Activated naive CD4-positive, alpha-beta T cell treated with anti-CD3 and anti-CD28 coated beads for 36 hours (primary cell): ENCODE measurements at places on chromosomes 11 and 22. TPM values are rescaled to one million over a fixed set of nuclear protein-coding genes. Genes with fewer than 3 reads are reported as not detected.

GRCh38 chr11:24622262-24622661, 125.4 kb downstream of the LUZP2 start:
- no peaks in the 10 kb centered on the region for H3K36me3 ChIP-seq
- no peak for DNase-seq
- H3K4me3 ChIP-seq, result no peak overlapping the region

DNA sequence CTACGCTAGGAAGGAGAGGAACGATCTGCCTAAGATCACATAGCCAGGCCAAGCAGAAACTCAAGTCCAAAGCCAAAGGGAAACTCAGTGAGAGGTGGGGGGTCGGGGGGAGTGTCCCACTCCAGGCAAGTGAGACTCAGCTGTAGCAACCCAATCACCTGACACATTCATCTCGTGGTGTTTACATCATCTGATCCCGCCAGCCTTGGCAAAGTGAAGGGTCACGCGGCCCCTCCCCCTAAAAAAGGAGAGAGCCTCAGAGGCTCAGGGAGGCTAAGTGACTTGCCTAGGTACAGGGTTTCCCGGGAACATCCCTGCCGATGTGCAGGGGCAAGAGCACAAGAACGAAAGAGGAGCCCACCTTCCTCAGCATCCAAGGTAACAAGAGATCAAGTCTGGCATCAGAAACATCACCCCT, 21.5 kb downstream of the MYH9 start:
- H3K27ac ChIP-seq, result peak overlapping the region; percentile 96
- H3K27me3 ChIP-seq, result no peaks in the 10 kb centered on the region
- H3K4me3 ChIP-seq, result peak overlapping the region; percentile 55
- peaks cover 99% of the 10 kb centered on the region for H3K4me1 ChIP-seq

DNA sequence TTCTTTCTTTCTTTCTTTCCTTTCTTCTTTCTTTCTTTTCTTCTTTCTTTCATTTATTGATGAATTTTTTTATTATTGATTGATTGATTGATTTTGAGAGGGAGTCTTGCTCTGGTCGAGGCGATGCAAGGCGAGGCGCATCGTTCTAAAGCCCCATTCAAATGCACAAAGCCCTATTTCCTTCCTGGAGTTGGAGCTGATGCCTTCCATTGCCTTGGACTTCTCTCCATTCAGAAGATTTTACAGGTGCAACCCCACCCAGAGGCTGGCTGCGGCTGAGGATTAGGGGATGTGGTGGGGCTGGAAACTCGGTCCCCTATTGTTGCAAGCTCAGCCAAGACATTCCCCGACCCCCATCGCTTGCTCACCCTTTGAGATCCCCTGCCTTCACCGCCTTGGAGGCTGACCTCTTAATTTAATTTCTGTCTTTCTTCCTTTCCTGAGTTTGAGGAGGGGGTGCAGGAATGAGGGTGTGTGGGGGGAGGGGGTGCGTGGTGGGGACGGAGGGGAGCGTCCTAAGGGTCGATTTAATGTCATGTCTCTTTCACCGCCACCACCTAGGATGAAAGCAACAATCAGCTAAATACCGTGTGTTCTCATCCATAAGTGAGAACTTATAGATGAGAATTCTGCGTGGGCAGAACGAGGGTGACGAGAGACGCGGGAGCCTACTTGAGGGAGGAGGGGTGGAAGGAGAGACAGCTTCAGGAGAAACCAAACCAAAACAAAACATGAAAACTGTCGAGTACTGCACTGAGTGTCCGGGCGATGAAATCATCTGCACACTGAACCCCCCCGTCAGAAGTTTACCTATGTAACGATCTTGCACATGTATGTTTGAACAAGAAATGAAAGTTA, 3913.9 kb upstream of the OR11H1 start:
- no peak for DNase-seq
- H3K4me3 ChIP-seq, result no peak overlapping the region
- H3K27ac ChIP-seq, result no peak overlapping the region
- H3K4me1 ChIP-seq, result no peaks in the 10 kb centered on the region
- no peaks in the 10 kb centered on the region for H3K27me3 ChIP-seq
- peaks cover 12% of the 10 kb centered on the region for H3K36me3 ChIP-seq

DNA sequence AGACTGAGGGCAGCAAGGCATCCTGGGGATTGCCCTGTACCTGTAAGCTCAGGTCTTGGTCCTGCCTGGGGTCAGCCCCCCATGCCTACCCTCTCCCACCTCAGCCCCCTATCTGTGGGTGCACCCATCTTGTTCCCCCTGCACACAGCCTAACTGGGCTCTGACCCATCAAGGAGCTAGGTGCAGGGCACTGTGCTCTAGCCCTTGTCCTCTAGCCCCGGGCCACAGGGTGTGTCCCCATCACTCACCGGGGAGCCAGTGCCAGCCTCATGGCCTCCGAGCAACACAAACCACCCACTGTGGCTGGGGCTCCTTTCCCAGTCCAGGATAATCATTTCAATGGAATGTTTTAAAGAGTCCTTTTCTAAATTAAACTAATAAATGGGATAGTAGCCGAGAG, 293.9 kb upstream of the PLET1 start:
- no peak overlapping the region for H3K4me3 ChIP-seq
- no peak for DNase-seq
- no peaks in the 10 kb centered on the region for H3K27me3 ChIP-seq
- no peaks in the 10 kb centered on the region for H3K36me3 ChIP-seq
- no peak overlapping the region for H3K27ac ChIP-seq
- H3K4me1 ChIP-seq, result peaks cover 2% of the 10 kb centered on the region

DNA sequence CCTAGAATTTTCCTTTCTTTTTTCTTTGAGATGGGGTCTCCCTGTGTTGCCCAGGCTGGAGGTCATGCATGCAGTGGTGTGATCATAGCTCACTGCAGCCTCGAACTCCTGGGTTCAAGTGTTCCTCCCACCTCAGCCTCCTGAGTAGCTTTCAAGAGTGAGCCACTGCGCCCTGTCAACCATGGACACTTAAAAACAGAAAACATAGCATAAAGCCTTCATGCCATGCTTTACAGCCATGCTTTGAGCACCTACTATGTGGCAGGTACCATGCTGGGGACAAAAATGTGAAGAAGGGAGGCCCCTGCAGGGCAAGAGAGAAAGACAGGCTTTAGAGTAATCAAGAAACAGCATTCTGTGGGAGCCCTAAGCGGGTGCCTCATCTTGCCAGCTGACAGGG, 13.7 kb upstream of the GNB1L start:
- no peaks in the 10 kb centered on the region for H3K36me3 ChIP-seq
- peak; percentile 2 for DNase-seq
- H3K4me3 ChIP-seq, result no peak overlapping the region
- H3K27ac ChIP-seq, result no peak overlapping the region
- H3K27me3 ChIP-seq, result no peaks in the 10 kb centered on the region

- no peaks in the 10 kb centered on the region for H3K4me1 ChIP-seq
- H3K36me3 ChIP-seq, result no peaks in the 10 kb centered on the region
- DNase-seq, result no peak
- no peak overlapping the region for H3K27ac ChIP-seq
- H3K27me3 ChIP-seq, result peaks cover 5% of the 10 kb centered on the region
These were observed 21.4 kb downstream of the INSC start for GRCh38 chr11:15136166-15136565.

DNA sequence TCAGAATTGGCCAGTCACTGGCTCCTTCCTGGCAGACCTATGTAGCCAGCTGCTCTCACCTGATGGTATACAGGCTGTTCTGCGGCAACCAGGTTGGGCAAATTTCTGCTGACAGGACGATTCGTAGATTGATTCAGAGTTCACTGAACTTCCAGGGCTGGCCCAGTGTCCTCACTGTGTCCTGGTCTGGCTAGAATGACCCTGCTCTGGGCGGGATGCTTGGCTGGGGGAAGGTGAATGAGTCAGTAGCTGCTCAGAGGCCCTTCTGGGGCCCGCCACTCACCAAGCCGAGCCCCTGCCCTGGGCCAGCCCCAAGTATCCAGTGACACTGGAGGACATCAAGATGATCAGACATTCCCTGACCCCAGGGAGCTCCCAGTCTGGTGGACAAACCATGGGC, 62.9 kb upstream of the WNT11 start:
- DNase-seq, result no peak
- no peak overlapping the region for H3K4me3 ChIP-seq
- no peak overlapping the region for H3K27ac ChIP-seq
- H3K27me3 ChIP-seq, result no peaks in the 10 kb centered on the region
- no peaks in the 10 kb centered on the region for H3K36me3 ChIP-seq

- peaks cover 34% of the 10 kb centered on the region for H3K4me1 ChIP-seq
- H3K36me3 ChIP-seq, result no peaks in the 10 kb centered on the region
- peak overlapping the region; percentile 91 for H3K4me3 ChIP-seq
- DNase-seq, result no peak
These were observed 2.1 kb downstream of the RTN3 start for GRCh38 chr11:63683133-63683991.

- H3K27ac ChIP-seq, result no peak overlapping the region
- peaks cover 56% of the 10 kb centered on the region for H3K4me1 ChIP-seq
- H3K4me3 ChIP-seq, result no peak overlapping the region
These were observed 64.6 kb upstream of the ADSL start for GRCh38 chr22:40281717-40282116.

GRCh38 chr11:115716601-115717529, 212.7 kb upstream of the CADM1 start:
- DNase-seq, result no peak
- no peaks in the 10 kb centered on the region for H3K36me3 ChIP-seq
- no peak overlapping the region for H3K27ac ChIP-seq
- H3K4me1 ChIP-seq, result no peaks in the 10 kb centered on the region
- H3K4me3 ChIP-seq, result no peak overlapping the region
- no peaks in the 10 kb centered on the region for H3K27me3 ChIP-seq

DNA sequence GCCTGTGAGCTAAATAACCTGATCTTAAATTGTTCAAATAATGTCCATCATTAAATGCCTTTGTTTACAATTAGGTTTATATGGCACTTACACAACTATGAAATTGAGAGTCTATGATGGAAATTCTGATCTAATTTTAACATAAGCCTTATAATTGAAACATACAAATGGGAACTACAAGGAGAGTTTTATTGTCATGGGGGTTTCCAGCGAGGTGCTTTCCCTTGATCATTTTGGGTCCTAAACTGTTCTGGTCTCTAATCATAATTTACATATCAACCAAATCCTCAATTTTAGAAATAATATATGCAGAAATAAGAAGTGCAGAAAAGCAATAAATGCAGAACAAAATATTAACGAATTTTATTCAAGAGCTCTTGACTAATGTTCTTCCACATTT, 44.9 kb downstream of the RRAS2 start:
- H3K4me1 ChIP-seq, result peaks cover 45% of the 10 kb centered on the region
- no peak overlapping the region for H3K4me3 ChIP-seq
- no peaks in the 10 kb centered on the region for H3K36me3 ChIP-seq

DNA sequence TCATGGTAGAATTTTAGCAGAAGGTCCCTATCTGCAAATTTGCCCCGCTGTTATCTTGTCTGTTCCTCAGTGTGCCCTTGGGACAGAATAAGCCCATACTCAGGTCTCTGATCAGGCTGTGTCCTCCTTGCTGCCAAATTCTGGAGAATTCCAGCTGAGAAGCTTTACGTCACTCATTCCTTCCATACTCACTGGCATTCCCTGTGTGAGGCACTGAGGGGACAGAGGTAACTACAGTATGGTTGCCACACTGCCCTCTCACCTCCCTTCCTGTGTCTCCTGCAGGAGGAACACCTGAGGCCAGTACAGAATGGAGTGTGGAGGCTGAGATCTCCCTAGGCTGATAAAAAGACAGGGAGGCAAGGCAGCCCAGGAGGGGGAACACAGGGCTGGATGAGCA, 31.5 kb downstream of the SHISA8 start:
- no peak overlapping the region for H3K4me3 ChIP-seq
- no peak for DNase-seq
- H3K4me1 ChIP-seq, result peaks cover 4% of the 10 kb centered on the region

DNA sequence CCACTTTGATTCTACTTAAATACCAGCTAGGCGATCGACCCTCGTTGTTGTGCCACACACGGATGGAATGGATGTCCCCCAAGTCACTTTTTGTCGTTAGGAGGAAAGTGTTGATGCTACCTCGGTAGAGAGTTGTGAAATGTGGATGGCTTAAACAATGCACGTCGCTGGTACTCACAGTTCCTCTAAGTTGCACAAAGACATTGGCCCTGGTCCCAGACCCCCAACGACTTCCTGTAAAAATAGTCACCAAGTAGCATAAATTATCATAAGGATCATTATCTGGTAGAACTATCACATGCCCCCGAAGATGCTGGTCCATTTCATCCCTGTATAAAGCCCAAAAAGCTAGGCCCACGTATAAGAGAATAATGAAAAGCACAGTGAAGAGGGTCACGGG, 3.8 kb downstream of the PKDREJ start:
- no peak overlapping the region for H3K27ac ChIP-seq
- H3K27me3 ChIP-seq, result peaks cover 49% of the 10 kb centered on the region
- no peaks in the 10 kb centered on the region for H3K36me3 ChIP-seq
- H3K4me1 ChIP-seq, result peaks cover under 1% of the 10 kb centered on the region
- DNase-seq, result no peak
- no peak overlapping the region for H3K4me3 ChIP-seq

DNA sequence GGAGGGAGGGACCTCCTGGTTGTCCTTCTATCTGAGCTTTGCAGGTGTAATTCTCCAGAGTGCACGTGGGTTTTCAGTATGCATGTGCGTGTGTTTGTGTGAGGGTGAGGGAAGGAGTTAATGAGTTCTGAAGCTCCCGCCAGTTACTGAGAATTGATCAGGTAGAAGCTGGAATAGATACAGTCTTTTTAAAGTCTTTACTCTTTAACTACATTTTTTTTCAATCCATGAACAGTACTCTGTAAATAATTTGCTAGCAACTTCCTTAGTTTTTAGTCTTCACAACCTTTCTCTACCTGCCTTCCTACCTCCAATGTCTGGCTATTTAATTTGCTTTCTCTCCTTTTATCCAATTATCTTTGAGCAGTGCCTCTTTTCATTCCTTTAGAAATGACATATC, 25.5 kb downstream of the ARHGAP42 start:
- H3K4me3 ChIP-seq, result no peak overlapping the region
- no peaks in the 10 kb centered on the region for H3K4me1 ChIP-seq
- no peak for DNase-seq
- H3K36me3 ChIP-seq, result no peaks in the 10 kb centered on the region
- no peaks in the 10 kb centered on the region for H3K27me3 ChIP-seq

GRCh38 chr22:49626361-49627216, 201.1 kb downstream of the BRD1 start:
- no peaks in the 10 kb centered on the region for H3K36me3 ChIP-seq
- no peak overlapping the region for H3K4me3 ChIP-seq
- no peak overlapping the region for H3K27ac ChIP-seq
- no peaks in the 10 kb centered on the region for H3K27me3 ChIP-seq
- no peak for DNase-seq
- peaks cover 3% of the 10 kb centered on the region for H3K4me1 ChIP-seq

The IGLL1 gene
- total RNA-seq, result not detected
